ENCODE measurements at places on chromosomes 3 and 15.

GRCh38 chr3:12393894-12394293, 90.4 kb upstream of the TSEN2 start:
- DNase-seq, result no peak

GRCh38 chr3:129046732-129047552, 13.6 kb upstream of the GP9 start:
- DNase-seq, result no peak

DNA sequence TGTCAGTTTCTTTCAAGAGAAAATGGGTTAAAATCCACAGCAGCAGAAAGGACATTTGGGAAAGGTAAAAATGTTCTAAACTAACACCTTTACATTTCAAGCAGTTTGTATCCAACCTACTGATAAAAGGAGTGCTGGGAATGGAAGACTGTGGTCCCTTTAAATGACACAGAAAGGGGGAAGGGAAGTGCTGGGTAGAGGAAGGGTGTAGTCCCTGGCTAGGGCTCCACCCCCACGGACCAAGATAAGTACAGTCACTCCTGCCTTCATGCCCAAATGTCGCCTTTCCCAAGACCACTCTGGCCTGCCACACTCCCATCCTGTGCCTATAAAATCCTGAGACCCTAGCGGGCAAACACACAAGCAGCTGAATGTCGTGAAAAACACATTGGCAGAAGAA, 350.9 kb upstream of the POU1F1 start:
- DNase-seq, result no peak

DNA sequence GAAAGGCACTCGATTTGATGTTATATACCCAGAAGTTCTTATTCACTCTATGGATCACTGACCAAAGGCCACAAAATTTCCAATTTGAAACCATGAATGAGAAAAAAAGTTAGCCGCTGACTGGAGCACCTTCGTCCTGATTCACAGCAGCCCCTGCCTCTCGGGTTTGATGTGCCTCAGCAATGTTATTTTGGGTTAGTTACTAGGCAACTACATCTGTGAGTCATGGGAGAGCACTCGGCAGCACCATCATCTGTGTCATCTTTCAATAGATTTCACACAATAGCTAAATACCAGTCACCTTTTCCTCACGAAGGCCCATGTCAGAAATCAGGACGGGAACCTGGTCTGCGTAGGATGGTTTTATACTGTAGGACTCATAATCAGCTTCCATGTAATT, 269.2 kb downstream of the ZBBX start:
- DNase-seq, result no peak

DNA sequence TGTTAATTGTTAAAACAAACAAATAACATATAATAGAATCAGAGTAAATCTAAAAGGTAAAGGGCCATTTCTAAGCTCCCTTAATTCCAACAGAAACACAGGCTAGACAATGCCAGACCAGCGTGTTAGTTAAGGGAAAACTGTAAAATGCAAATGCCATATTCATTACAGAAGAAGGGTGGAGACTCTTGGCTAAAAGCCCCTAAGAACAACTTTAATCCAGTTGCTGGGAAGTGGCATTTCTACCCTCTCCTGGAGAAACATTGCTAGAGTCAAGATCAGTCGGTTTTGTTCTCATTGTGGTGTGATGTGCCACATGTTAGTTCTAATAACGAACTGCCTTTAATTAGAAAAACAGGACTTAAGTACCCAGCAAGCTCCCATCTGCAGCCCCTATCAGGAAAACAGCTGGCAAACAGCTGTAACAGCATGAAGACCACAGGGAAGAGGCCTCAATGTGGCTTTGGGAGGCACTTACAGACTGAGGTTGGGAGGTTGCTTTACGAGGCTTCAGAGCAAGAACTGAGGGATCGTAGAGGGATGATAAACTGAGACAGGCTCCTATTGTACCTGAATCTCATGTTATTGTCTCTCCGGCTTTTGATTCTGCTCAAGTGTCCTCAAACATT, 1134.8 kb downstream of the ROBO1 start:
- no peak for DNase-seq

DNA sequence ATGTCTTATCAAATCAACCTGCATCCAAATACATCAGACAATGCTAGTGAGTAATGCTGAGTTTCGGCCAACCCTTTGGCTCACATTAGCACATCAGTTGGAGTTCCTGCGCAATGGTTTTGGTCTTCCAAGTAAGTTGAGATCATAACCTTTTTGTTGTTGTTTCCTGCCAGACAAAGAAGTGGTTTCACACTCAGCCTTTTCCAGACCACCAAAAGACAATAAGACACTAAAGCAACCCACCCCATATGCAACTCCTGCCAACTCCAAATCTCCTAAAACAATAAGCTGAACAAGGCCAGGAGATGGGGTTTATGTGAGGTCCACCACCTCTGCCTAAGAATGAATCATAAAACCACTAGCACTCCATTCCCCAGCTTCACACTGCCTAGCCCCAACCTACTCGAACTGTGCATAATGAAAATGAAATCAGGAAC, 177.0 kb downstream of the ERC2 start:
- DNase-seq, result no peak

DNA sequence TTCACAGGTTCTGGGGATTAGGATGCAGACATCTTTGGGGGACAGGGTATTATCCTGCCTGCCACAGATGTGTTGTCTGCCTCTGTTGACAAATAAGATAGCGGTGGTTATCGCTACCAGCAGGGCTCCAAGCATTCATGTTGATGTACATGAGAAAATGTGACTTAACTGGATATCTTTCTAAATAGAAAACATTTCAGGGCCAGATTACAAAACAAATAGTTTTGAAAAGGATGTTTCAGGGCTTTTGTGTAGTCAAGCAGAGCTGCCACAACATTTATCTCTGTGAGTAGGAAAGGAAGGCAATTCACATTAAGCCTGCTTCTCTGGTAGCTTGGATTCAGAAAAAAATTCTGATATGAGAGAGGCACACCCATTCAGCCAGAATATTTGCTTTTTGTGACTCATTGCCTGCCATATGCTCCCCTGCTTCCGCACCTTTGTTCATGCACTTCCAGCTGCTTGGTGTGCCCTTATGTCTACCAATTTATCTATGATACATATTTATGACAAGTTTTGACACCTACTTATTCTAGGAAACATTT, 22.8 kb downstream of the PLS1 start:
- DNase-seq, result no peak

DNA sequence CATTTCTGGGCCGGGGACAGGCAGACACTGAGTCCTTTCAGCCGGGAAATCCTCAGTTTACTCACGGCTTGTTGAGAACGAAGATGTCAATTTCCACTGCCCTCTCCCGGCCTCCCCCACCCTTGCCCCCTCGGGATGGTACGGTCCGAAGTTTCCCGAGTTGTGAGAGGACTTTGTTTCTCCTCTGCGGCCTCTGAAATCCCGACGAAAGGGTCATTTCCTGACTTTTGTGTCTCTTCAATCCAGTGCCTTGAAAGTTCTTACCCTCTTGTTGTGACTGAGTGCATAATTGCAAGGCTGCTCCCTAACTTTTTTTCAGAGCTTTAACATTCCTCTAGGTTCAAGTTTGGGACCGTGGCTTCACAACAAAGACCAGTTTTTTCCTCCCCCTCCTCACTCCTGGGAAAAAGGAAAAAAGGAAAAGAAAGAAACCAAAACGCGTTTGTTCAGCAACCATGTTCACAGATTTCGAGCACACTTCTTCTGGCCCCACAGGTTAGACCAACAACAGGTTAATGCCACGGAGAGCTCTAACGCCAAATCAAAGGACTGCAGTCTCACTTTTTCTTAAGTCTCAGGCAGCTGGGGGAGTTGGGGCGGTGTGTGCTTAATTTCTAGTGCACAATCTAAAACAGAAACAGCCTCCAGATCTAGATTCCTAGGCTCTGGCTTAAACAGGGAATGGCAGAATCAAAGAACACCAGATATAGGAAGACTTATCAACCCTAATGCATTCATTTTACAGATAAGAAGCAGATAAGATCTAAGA, 138.9 kb downstream of the TMCO5A start:
- DNase-seq, result no peak

- no peak for DNase-seq
These were observed 23.8 kb upstream of the PSMD6 start for GRCh38 chr3:64046996-64047594.

DNA sequence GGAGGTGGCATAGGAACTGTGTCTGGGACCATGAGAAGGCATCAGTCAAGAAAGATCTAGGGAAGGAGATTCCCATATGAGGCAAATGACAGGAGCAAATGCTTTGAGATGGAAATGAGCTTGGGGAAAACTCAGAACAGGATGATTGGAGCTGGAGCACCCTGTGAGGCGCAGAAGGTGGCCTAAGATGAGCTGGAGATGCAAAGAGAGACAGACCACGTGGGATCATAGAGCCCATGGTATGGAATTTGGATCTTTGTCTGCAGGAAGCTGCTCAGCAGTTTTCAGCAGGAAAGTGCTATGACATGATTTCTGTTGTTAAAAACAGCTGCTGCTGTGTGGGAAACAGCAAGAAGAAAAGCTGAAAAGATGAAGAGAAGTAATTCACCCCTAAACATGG, 310.6 kb downstream of the MAGI1 start:
- DNase-seq, result no peak

DNA sequence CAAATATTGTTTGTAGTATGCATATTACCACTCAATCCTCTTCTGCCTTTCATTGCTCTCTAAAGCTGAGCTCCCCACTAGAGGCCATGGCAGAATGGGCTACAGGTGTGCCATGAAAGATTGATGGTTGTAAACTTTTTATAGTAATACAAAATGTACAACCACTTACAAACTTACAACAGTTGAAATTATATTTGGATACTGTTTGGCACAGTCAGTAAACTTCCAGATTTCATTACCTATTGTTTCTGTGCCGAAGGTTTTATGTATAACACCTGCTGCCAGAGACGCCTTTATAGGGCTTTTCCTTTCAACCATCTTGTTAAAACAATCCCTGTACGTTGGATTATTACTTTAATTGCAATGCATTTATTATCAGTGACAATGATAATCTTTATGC, 7.0 kb downstream of the ROPN1 start:
- no peak for DNase-seq

- DNase-seq, result no peak
These were observed 139.2 kb downstream of the TPRA1 start for GRCh38 chr3:127451321-127451720.

GRCh38 chr3:46594723-46595122, 17.6 kb upstream of the FAM240A start:
- DNase-seq, result no peak

DNA sequence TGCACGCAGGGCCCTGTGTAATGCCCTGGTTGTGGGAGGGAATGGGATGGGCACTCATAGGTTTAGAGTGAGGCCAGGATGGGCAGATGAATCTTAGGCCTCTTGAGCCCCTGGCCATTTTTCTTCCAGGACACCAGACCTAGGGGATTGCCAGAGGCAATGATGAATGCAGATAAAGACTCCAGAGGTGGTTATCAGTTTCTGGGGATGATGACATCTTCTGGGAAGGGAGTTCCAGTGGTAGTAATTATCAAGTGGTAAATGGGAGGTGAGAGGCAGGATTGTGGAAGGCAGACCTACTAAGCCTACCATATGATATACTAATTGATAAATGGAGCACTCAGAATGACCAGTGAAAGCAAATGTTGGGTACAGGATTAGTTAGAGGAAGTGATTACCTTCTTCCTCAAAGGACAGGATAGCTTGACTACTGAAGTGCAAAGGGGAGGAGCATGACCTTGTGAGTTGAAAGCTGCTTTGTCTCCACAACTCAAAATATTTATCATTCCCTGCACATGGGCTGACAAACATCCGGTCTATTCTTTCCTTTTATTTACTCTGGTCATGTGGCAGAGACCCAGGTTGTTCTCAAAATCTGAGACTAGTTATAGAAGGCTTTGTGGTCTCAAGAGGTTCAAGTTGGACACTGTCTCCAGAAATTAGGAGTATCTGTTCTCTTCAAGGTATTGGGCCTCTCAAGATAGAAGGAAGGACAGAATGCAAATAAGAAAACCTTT, 10.2 kb upstream of the MAPK6 start:
- DNase-seq, result no peak

- DNase-seq, result no peak
These were observed 51.1 kb downstream of the CHST2 start for GRCh38 chr3:143170676-143171075.

GRCh38 chr15:40096094-40096891, 12.4 kb downstream of the BMF start:
- no peak for DNase-seq

DNA sequence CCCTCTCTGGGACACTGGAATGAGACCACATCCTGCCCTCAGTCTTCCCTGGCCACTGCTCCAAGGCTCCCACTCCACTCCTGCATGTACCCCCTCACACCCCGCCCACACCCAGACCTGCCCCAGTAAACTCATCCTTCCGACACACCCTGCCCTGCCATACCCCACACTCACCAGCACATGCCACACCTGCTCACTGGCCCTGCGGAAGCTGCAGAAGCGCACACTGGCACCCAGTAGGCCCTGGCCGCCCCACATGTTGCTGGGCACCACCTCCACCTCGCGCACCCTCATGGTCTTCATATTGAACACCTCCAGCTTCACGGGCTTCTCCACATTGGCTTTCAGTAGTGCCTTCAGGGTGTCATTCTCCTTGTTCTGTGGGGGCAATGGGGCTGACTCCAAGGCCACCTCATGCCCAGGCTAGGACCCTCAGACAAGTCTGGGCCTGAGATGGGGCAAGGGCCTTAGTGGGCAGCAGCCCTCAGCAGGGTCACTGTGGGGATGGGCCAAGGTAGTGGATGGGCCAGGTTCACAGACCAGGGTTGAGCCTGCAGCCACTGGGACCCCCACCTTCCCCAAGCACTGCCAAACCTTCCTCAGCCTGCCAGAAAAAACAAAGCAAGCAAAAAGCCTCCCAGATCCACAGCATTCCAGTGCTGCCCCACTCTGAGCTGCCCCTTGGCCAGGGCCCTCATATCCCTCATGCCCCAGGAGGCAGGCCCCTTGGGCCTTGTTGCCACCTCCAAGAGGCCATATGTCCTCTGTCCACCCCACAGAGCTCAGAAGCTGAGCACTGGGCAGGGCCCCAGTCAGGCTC, 4.7 kb downstream of the GORASP1 start:
- DNase-seq, result no peak

DNA sequence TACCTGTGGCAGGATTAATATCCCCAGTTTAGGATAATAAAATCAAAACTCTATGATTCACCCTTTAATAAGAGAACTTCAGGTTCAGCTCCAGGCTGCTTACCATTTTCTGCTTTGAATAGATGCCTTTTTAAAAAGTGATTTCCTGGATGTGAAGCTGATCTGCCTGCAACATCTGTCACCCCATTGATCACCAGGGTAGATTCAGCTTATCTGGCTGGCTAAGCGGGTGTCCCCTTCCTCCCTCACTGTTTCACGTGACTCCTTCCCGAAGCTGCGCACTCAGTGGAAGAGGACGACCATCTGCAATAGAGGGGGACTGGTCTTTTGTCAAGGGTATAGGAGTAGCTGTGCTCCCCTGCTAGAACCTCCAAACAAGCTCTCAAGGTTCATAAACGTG, 128.1 kb downstream of the IL1RAP start:
- DNase-seq, result no peak

GRCh38 chr3:195153130-195153529, 117.8 kb downstream of the XXYLT1 start:
- no peak for DNase-seq

- no peak for DNase-seq
These were observed 135.7 kb downstream of the MEGF11 start for GRCh38 chr15:66117841-66118240.

Data from stimulated activated CD8-positive, alpha-beta memory T cell treated with anti-CD3 and anti-CD28 coated beads, Interleukin-15, amount 100 ng/mL, for 4 hours (primary cell).